ENCODE measurements at places on chromosomes 16 and 17.

- DNase-seq, result no peak
Measured at GRCh38 chr17:34312080-34312479, 7.2 kb upstream of the CCL8 start.

- no peak for DNase-seq
Measured at GRCh38 chr17:55962951-55963401, 190.3 kb upstream of the ANKFN1 start.

GRCh38 chr16:117379-118365 lies 20.8 kb downstream of the NPRL3 start:
- DNase-seq, result no peak

DNA sequence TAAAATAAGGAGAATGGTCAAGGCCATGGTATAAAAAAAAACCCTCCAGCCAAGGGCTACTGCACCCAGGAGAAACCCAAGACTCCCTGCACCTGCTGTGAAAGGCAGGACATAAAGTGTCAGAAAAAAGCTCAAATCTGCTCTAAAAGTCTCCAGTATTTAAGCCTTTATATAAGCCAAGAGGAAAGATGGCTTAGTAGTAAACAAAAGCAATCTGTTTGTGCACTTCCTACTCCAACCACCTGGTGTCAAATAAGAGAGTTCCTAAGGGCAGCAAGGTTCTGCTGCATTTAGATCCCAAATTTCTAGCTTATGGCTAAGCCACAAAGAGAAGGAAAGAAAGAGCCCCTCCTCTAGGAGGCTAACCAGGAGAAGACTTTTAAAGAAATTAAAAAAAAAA lies 20.6 kb downstream of the ACSM1 start:
- no peak for DNase-seq

DNA sequence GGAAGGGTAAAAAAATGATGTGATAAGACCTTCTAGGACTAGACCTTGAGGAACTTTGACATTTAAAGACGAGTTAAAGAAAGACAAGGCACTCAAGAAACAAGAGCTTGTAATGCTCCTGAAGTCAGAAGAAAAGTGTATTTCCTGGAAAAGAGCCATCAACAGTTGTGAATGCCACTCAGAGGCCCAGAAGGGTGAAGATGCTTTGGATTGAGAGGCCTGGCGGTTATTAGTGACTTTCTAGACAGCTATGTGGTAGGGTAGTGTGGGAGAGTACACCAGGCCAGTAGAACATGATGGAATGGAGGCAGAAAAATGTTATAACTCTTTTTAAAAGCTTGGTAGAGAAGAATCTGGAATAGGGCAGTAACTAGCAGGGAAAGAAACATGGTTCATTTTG lies 34.1 kb upstream of the ANKFN1 start:
- no peak for DNase-seq

- DNase-seq, result no peak
Measured at GRCh38 chr17:16492613-16493530, 879 bp upstream of the LRRC75A start.

DNA sequence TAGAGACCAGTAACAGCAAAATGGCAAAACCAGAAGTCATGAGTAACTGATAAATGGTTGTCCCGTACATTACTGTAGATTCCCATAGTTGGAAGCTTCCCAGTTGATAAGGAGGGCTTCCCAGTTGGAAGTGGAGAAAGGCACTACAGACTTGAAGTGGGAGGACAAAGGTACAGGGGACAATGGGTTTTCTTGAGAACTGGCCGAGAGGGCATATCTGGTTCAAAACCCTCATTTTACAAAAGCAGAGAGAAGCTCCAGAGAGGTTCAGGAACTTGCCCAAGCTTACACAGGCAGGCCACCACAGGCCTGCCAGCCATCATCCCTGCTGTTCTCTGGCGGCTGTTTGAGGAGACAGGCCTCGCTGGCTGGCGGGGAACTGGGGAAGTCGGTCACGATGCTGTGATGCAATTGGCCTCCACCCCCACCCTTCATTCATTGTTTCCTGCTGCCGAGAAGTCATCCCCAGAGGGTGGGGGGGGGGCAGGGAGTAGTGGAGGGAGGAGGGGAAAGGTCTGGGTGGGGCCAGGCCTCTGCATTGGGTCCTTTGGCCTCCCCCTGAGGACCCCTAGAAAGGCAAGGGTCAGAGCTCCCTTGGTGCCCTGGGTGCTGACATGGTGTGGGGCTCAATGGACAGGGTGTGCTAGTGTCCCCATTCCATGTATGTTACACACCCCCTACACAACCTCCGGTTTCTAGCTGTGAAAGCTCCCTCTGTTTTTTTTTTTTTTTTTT lies 3.0 kb downstream of the UBALD2 start:
- DNase-seq, result no peak

- DNase-seq, result no peak
Measured at GRCh38 chr16:78664811-78665772, 565.6 kb downstream of the WWOX start.

DNA sequence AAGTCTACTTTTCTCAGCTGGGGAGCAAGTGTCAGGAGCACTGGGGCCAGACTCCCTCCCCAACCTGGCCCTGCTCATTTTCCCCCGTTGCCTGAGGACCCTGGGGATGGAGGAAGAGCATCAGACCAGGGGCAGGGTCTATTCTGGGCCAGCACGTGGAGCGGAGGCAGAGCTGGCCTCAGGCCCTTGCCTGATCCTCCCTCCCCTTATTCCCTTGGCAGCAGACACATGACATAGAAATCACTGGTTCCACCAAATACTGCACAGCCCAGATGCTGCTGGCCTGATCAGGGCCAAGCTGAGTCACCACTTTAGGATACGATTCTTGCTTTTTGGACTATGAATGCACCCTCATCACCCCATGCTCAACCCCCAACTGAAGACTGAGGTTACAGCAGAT lies 15.8 kb upstream of the AGRP start:
- no peak for DNase-seq

GRCh38 chr17:31877911-31878702 lies 19.1 kb upstream of the COPRS start:
- DNase-seq, result no peak

GRCh38 chr16:16025214-16025968 lies 76.0 kb downstream of the ABCC1 start:
- DNase-seq, result no peak

DNA sequence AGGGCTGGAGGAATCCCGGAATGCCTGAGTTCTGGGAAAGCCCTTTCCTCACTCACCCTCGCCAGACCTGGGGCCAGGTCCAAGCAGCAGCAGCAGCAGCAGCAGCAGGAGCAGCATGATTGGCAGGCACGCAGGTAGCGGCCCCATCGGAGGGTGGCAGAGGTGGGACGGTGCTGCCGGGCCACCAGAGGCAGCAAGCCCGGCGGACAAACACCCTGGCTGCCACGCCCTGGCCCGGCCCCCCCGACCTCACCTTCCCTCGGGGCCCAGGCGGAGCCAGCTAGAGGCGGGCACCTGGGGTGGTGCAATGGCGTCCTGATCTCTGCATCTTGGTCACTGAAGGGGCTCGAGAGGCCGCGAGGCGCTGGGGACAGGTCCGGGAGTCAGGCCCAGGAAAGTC lies 122.4 kb downstream of the LAT start:
- DNase-seq, result no peak

DNA sequence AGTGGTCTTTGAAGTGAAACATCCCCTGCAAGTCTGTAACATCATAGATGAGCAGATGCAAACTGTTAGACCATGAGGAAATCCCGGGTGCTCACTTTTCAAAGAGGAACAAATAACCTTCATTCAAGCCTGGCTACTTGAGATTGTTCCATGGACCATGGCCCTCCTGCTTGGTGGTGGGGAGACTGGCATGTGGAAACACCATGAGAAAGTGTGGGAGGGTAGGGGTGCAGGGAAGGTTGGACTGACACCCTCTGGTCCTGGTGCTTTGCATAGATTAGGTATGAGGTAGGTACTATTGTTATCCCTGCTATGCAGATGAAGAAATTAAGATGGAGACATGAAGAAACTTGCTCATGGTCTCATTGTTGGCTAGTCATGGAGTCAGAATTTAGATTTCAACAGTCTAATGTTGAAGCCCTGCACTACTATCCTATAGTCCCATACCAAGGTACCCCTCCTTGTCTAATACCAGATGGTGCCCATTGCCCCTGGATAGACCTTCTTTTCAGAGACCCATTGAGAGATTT lies 59.0 kb downstream of the SPACA3 start:
- no peak for DNase-seq

- peak; percentile 31 for DNase-seq
Measured at GRCh38 chr17:980406-981291, 1.1 kb upstream of the NXN start.

- DNase-seq, result no peak
Measured at GRCh38 chr17:33945646-33946546, 309.2 kb upstream of the CCL2 start.

GRCh38 chr16:1089822-1090619 lies 6.0 kb downstream of the C1QTNF8 start:
- no peak for DNase-seq
